ENCODE measurements at places on chromosomes 1 and 21. TPM values are rescaled to one million over a fixed set of nuclear protein-coding genes. Genes with fewer than 3 reads are reported as not detected.

DNA sequence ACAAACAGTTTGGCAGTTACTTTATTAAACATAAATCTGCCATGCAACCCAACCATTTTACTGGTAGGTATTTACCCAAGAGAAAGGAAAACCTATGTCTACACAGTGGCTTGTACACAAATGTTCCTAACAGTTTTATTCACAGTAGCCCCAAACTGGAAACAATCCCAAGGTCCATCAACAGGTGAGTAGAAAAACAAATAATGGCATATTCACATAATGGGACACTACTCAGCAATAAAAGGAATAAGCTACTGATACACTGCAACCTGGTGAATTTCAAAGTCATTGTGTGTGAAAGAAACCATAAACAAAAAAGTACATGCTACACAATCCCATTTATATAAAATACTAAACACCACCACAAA is 12.7 kb downstream of the KYAT3 start:
- DNase-seq = no peak

The LCE1E gene
- total RNA-seq = not detected

DNA sequence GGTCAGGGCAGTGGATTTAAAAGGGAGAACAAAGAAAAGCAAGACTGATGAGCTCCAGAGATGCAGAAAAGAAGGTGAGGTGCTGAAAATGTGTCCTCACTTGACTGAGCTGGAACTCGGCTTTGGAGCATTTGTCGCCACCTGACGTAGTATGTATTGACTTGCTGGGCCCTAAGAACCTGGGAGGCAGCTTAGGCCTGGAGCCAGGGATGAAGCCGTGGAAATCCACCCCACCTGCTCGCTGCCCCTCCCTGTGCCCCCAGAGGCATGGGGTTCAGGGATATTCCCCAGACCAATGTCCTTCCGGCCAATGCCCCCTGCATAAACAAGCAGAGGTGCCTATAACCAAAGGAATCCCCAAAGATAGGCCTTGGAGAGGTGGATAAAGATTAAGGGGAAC is 14.3 kb downstream of the MRAP start:
- DNase-seq = no peak

GRCh38 chr1:68174738-68175113 is 57.6 kb downstream of the WLS start:
- DNase-seq = no peak

DNA sequence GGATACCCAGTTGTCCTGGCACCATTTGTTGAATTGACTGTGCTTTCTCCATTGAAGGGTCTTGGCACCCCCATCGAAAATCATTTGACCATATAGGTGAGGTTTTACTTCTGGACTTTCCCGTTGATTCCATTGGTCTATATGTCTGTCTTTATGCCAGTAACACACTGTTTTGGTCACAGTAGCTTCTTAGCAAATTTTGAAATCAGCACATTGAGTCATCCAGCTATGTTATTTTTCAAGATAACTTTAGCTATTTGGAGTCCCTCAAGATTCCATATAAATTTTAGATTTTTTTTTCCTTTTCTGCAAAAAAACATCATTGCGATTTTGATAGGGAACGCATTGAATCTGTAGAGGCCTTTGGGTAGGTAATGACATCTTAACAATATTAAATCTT is 235.6 kb downstream of the SMYD3 start:
- no peak for DNase-seq

GRCh38 chr1:45510036-45510971 is 10.2 kb downstream of the MMACHC start:
- DNase-seq = no peak

- no peak for DNase-seq
Measured at GRCh38 chr1:109818271-109818987, 54.7 kb upstream of the EPS8L3 start.

GRCh38 chr1:233224311-233224710 is 71.2 kb downstream of the PCNX2 start:
- no peak for DNase-seq

The ZNF695 gene
- not detected for total RNA-seq

The SAMD13 gene
- 3.1 TPM for total RNA-seq

The LINGO4 gene
- 0.16 TPM for total RNA-seq

The AMY1C gene
- not detected for total RNA-seq

DNA sequence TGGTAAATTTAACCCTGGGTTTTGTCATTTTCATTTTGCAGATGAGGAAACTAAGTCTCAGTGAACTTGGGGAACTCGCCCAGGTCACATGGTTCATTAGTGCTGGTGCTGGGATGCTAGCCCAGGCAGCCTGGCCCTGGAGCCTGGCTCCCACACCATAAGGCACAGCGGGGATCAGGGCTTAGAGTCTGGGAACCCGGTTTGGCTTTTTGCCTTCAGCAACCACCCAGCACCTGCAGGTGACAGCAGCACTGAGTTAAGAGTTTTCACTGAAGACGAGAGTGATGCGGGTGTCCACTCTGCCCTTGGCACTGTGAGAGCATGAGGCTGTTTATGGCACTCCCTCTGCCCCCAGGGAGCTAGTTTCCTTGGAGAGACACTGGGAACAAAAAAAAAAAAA is 18.4 kb upstream of the CD101 start:
- no peak for DNase-seq
